D721Med (cell line): ENCODE measurements at places on chromosomes 2 and 18.

GRCh38 chr2:46876741-46877384 is 38.7 kb downstream of the MCFD2 start:
- no peak for DNase-seq

DNA sequence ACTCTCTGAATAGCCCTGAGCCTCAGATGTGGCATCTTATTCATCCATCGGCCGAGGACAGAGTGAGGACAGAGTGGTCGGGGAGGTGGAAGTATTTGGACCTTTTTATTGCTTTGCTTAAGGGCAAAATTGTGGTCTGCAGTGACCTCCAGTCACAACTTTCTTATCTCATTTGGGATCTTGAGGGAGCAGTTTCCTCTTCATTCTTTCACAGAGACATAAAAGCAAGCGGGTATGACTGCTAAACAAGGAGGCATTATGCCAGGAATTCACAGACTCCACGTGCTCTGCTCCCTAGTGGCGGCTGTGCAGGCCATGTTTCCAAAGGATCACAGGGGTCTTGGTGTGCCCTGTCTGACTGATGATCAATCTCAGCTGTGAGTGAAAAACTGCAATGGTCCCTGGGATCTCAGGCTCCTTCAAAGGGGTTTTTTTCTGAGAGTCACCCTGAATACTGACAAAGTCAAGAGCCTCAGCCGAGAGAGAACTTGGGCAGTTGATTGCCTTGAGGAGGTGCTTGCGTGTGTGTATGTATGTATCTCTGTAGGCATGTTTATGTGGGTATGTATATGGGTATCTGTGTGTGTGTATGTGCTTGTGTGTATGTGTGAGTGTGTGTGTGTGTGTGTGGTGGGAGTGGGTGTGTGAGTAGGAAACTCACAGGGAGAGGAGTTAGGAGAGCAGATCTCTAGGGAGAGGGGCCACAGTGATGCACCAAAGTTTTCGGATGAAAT is 47.7 kb downstream of the RAPGEF4 start:
- DNase-seq = no peak

DNA sequence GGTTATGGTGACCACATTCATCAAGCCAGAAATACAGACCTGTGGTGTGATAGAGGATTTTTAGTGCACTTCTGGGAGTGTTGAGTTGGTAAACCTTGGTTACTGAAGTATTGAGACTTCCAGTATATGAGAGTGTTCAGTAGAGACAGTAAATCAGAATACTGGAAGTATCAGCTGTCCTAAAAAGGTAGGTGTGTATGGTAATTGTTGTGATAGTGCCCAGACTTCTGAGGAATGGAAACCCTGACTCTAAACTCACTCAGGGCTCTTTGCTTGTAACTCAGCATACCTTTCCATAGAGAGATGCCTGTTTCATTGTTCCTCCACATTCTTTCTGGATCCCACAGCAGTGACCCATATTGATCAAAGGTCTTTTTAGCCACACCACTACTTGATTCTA is 217.1 kb downstream of the SETBP1 start:
- no peak for DNase-seq

- no peak for DNase-seq
Observed at GRCh38 chr18:9526458-9526857, 51.1 kb downstream of the RALBP1 start.
